Activated naive CD4-positive, alpha-beta T cell treated with Interleukin-2 at 50 U/mL for 16 hours (primary cell): ENCODE measurements at places on chromosomes 3 and 15.

DNA sequence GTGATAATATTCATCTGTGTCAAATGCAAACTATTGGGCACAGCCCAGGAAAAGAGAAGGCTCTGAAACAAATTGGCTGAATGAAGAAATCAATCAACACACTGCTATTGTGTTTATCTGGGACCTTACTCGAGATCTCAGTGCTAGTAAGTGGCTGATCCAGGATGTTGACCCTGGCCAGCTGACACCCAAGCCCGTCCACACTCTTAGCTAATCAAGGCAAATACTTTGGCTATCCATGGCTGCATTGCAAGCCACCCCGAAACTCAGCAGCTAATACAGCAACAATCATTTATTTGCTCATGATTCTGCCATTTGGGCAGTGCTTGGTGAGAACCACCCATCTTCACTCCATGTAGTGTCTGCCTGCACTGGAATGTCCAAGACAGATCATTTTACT lies 74.1 kb upstream of the UBE3A start:
- DNase-seq = no peak

DNA sequence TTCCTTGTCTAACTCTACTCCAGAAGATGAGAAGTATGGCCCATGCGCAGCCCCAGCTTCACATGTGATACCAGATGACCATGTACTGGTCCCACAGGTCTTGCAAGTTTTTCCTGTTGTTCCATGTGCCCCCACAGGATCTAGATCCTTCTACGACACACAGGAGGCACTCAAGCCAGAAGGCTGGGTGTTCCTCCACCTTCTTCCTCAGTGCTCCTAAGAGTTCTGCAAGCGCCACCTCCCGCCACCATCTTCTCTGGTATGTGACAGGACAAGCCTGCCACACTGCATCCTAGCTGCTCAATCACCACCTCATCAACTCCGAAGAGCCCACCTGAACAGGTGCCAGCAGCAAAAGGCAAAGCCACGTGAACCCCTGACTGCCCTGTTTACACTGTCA lies 43.1 kb downstream of the XXYLT1 start:
- no peak for DNase-seq

- no peak for DNase-seq
These were observed 2.2 kb downstream of the HOMER2 start for GRCh38 chr15:82950295-82950694.

DNA sequence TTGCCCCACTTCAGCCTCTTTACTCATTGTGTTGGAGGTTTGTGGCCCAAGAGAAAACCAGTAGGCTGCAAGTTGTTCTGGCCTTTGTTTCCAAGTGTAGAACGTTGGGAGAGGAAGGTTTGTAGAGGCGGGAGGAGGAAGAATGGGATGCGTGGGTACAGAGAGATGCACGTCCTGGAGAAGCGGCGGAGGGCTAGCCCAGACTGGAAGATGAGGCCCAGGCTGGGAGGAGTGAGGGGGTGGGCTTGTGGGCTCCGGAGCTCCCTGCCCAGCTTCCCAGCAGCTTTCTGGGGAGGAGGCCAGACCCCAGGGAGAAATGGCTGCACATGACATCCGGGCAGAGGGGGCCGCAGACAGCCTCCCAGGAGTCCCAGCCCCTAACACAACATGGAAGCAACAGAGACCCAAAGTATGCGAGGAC lies 5.3 kb downstream of the PLA2G4F start:
- no peak for DNase-seq

- DNase-seq = no peak
These were observed 44.3 kb downstream of the CERS3 start for GRCh38 chr15:100484443-100484842.

DNA sequence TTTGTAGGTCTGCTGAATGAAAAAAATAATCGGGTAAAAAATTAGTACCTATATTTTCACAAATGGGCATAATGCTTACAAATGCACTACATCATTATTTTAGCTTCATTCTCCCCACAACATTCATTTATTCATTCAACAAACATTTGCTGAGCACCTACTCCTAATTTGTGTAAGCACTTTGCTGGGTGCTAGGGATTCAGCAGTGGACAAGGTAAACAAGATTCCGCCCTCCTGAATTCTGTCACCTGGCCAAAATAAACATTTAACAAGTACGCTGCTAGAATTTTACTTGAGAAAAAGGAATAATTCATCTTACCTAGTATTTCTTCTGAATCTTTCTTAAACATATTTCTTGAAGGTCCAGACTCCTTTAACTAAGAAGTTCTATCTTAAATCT lies 72.1 kb downstream of the TIGIT start:
- DNase-seq = no peak

DNA sequence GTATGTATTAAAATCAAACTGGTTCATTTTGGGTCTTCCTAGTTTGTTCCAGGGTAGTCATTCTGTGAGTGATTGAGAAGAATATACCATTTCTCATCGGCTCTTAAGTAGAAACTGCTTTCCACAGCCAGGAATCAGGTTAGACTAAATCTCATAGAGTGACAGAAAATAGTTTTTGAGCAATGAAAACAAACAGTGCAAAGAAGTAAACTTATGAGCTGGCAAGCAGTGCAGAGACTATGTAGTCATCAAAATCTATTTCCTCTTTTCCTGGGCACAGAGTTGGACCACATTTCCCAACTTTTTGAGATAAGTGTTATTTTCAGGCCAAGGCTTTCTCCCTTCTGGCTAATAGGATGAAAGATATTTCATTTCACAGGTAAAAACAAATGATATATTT lies 66.5 kb downstream of the UBE3A start:
- DNase-seq = no peak

- peak; percentile 87 for DNase-seq
These were observed 1.5 kb upstream of the FAM131A start for GRCh38 chr3:184335661-184336546.

- no peak for DNase-seq
These were observed 21.4 kb upstream of the KCTD6 start for GRCh38 chr3:58470363-58471024.

GRCh38 chr3:144444546-144444945 lies 472.9 kb downstream of the DIPK2A start:
- DNase-seq = no peak

GRCh38 chr3:6791161-6791560 lies 69.8 kb upstream of the GRM7 start:
- no peak for DNase-seq

GRCh38 chr15:70714565-70714964 lies 48.8 kb downstream of the UACA start:
- no peak for DNase-seq

DNA sequence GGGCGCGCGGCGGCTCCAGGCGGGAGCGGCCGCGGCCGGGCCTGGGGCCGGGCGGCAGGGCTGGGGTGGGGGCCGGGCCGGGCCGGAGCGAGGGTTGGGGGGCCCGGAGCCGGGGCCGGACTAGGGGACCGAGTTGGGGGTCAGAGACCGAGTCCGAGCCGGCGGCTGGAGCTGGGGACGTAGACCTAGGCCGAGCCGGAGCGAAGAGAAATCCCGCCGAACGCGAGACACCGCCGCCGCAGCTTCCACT lies 37.3 kb downstream of the HMCES start:
- DNase-seq = no peak

DNA sequence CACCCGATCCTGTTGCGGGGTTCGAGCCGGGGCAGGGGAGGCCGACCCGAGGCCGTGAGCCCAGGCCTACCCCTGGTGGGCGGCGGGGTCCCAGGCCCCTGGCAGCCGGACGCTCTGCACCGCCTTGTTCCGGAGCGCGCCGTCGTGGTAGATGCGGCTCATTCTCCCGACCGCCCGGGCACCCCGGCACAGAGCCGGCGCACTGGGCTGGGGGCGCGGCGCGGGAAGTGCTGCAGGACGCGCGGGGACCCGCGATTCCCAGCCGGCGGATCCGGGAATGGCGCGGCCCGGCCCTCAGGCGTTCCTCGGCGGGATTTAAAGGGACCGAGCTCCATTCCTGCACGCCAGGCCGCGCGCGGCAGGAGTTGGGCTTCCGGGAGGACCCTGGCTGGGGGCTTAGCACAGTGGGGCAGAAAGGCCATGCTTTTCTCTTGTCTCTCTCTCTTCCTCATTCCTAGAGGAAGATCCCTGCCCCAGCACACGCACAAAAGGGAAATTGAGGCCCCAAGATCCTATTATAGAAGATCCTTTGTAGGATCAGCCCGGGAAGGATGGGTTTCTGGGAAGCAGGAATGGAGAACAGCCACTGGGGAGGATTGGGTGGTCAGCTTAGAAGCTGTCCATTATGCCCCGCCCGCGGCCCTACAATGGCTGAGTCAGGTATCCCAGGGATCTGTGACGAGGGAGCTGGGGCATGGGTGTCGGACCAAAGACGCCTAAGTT lies at the start of gene ARPIN:
ARPIN (minus strand) TSS at position 279 of the 723 bp plus-strand sequence; CDS start at position 162, 117 bp downstream.
- DNase-seq = no peak
